ENCODE measurements at places on chromosomes 4 and X.
A peak's percentile ranks its signal among the peaks of the same experiment; 100 is the strongest.

GRCh38 chrX:134949271-134949670, 41.5 kb upstream of the SMIM10 start:
- DNase-seq, result no peak

DNA sequence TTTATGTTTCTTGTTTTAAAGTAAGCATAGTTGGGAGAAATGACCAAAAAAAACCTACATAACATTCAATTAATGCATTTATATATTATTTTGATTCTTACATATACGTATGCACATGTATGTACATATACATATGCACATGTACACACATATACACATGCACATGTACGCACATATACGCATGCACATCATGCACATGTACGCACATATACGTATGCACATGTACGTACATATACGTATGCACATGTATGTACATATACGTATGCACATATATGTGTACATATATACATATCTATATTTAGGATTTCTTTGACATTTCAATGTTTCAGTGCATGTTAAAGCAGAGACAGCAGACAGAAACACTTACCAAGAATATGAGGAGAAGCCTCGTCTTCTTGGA, 263.4 kb downstream of the ADAMTS3 start:
- no peak for DNase-seq

- DNase-seq, result no peak
Measured at GRCh38 chr4:146245246-146245645, 30.9 kb downstream of the REELD1 start.

DNA sequence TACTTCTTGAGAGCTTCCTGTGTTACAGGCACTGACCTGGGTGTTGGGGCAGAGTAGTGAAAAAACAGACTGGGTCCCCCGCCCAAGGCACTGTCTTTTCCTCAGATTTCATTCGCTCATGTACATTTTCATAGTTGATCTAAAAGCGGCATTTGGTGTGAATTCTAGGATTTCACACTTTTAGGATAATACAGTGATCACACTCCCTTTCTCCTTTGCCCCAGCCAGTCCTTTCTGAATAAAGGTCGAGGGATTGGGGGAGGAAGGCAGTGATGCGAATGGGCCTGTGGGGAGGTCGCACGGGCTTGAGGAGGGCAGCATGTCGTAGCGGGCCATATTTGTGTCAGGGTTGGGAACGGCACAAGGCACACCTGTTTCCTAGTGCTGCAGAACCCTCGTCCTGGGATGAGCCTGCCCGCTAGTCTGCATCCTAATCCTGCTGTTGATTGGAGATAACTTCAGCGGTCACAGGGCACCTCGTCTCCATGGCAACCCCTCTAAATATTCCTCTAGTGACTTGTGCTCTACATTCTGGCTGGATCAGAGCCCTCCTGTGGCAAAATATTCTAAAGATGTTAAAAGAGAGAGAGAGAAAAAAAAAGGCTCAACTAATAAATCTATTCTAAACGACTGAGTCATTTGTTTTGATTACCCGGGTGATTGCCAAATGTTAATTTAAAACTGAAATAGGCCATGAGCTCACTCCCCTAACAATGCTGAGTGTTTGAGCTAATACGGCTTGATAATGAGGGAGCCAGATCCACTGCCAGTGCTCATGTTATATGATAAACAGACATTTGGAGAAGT, 21.8 kb downstream of the FHL1 start:
- peak; percentile 82 for DNase-seq

- DNase-seq, result no peak
Measured at GRCh38 chrX:45344594-45344993, 143.9 kb upstream of the DIPK2B start.

GRCh38 chrX:154002215-154002719, 17.4 kb downstream of the IRAK1 start:
- DNase-seq, result no peak

DNA sequence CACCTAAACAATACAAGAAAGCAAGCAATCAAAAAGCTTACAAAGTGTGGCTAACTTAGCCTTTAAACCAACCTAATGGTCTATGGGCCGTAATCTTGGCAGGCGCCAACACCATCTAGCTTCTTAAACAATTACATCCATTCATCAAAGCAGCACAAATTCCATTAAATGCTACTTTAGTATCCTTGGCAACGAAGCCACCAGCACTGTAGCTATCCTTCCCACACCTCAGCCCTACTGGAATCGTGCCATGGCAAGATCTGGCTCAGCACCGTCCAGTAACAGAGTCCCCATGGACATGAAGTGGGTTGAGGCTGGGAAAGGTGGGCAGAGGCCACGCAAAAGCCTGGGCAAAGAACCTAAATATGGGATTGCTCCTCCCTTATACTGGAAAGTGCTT, 91.6 kb upstream of the MAP3K15 start:
- DNase-seq, result no peak

DNA sequence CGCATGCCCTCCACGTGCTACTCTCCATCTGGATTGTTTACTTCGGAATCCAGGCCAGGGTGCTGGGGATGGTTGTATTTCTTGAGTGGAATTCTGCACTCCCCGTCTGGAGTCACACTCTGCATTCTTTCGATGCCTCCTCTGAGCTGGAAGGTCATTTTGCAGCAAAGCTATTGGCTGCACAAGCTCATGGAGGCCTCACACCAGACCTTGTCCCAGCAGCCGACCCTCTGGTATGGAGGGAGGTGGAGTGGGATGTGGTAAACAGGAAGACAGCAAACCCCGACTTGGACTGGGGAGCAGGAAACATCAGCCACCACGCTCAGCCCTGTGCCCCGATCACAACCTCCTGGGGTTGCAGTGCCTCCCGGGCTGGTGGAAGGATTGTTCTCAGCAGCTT, 225.3 kb upstream of the LNX1 start:
- DNase-seq, result no peak

DNA sequence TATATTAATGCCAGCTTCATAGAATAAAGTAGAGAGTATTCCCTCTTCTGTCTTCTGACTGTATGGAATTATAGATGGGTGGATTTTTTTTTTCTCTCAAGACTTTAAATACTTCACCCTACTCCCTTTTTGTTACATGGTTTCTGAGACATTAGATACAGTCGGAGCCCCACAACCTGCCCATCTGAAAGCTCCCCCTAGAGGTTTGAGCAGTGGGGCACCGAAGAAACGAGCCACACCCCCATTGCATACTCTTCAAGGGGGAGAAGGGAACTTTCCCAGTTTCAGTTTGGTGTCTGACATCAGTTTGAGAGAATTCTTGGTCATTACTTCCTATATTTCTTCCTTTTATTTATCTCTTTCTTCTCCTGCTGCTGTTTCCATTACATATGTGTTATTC, 437.6 kb upstream of the AGA start:
- DNase-seq, result no peak

GRCh38 chr4:164251257-164251656, 502.7 kb upstream of the SMIM31 start:
- no peak for DNase-seq

DNA sequence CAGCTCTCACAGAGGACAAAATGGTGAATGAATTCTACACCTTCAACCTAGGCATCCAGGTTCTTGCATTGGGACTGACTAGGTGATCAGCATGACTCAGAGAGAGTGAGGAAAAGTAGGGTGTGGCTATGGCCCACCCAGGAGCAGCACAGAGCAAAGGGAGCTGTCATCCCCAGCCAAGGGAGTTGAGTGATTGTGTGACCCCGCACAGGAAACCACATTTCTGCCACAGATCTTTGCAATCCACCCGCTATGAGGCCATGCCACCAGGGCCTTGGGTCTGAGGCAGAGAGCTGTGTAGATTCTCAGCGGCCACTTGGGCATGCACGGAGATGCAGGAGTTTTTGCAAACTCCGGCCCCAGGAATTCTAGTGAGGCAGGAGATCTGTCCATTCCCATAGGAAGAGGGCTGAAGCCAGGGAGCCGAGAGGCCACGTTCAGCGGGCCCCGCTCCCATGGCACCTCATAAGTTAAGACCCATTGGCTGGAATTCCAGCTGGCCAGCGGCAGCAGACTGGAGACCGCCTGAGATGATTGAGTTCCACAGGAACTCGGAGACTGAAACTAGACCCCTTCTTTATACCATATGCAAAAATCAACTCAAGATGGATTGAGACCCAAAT, 75.9 kb downstream of the NAA11 start:
- no peak for DNase-seq

GRCh38 chr4:84263415-84263814, 235.7 kb downstream of the NKX6-1 start:
- DNase-seq, result no peak

- no peak for DNase-seq
Measured at GRCh38 chr4:142598132-142598531, 248.0 kb downstream of the INPP4B start.

DNA sequence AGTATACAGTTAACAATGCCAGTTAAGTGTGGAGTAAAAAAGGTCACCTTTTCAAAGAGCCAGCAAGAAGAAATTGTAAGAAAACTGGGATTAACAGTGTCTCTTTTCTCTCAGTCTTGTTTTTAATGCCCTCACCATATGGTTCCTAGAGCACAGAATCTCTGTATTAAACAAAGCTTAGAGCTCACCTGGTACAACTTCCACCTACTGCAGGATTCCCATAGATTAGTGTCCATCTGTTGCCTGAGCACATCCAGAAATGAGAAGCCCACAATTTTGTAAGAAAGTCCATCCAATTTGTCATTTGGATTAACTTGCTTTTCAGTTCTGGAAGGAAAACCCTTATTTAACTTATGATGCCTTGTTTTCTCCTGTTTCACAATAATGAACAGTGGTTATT, 1037.1 kb downstream of the STPG2 start:
- DNase-seq, result no peak

DNA sequence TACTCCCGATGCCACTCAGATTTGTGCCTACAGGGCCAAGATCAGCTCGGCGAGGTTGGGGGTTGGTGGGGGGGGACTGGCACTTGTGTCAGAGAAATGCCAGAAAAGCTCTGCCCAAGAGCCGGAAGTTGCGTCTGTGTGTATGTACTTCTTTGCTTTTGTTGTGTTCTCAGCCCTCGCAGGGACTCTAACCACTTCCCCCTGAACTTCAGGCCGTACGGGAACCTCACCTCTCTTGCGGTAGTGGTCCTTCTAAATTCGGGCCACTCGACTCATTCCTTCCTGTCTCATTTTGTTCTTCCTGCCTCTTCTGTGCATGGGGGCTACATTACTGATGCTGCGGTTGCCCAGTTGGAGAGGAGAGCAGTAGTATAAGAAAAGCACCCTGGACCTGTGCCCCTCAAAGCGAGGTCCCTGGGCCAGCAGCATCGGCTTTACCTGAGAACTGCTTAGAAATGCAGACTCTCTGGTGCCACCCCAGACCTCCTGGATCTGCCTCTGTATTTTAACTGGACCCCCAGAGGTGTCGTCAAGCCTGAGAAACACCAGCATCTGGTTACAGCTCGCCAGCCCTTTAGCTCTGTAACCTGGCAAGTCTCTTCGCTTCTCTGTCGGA, 146.3 kb upstream of the RPS6KA3 start:
- no peak for DNase-seq

- no peak for DNase-seq
Measured at GRCh38 chrX:123648028-123648810, 84.6 kb downstream of the THOC2 start.

DNA sequence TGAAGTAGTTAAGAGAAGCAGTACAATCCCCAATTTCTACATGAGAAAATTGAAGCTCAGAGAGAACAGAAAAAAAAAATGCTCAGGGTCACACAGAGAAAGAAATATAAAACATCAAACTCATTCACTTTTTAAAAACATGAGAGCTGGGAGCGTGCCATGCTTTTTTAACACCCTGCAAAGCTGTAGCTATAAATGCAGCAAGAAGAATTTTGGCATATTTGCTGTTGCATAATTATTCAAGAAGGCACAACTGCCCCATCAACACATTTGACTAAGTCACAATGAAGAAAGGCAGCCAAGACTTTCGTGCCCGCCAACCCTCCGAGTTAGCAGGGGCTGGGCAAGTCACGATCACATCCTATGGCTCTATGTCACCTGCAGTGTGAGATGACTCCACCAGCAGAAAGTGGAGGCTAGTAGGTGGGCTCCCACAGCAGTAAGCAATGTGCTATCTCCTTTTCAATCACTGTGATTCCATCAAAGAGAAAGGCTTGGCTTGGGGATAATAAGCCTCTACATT, 214.8 kb downstream of the DHX15 start:
- DNase-seq, result no peak

DNA sequence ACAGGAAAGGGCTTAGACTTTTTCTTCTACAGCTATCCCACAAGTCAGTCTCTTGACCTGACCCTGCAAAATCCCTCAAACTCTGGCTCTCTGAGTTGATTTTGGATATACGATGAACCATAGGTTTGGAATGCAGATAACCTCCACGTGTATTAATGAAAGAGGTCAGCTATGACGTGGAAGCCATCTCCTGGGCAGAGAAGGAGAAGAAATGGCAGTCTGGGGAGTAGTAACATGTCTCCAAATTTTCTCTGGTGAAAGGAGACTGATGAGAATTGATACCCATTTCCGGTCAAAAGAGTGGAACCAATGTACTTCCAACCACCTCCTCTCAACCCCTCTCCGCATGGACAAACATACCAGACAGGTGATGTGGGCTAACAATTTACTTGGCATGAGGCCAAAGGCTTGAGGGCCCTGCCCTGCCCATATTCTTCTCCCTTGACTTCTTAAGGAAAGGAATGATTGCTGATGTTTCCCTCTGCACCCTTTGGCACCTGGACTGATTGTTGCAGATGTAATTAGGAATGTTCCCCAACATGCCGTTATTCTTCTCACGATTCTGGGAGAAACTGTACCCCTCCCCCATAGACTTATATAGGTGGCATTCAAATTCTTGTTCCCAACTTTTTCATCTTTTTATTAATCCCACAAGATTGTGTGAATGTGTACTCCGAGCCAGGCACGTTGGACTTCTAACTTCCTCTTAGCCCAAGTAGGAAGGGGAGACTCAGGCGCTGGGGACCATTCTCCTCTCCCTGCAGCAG, 580 bp upstream of the PLS3 start:
- DNase-seq, result no peak

DNA sequence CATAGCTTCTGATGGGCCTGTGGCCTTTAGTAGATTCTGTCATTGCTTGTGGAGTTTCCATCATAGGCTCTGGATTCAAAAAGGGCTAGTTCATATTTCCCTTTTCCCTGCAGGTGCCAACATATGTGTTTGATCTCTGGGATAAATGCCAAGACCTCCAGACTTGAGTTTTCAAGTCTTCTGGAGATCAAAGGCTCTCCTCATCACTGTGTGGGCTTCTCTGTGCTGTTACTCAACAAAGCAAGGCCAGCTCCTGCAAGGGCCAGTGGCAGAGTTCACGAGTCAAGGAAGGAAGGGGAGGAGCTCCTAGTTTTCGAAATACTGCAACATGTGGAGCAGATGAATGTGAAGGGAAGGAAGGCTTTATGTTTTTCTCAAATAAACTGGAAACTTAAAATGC, 62.7 kb upstream of the SCML1 start:
- no peak for DNase-seq

DNA sequence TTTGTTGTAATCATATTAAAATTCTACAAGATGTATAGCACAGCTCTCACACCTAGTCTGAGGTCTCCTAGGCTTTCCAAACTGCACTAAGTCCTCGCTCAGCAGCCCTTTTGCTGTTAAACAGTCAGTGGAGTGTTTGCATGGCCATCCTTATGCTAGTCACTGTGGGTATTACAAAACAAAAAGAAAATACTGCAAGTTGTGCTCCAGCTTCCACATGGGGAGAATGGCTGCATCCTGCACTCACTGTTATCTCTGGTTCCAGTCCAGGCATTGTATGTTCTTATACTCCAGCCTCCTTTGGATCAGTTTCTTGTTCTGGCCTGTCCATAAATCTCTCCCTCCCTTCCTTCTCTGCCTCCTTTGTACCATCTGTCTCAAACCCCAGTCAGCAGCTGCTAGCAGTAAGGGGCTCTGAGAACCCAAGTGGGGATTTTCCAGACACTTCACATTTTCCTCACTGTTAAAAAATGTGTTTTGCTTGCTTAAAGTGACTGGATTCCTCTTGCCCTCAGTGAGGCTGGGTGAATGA, 38.5 kb upstream of the BMP15 start:
- DNase-seq, result no peak

Data from NCI-H446 treated with DMSO at 0.1 percent for 48 hours (cell line).